Omental fat pad (tissue), 4 donors: ENCODE measurements at places on chromosomes 7 and 10. TPM values are rescaled to one million over a fixed set of nuclear protein-coding genes. Genes with fewer than 3 reads are reported as not detected.

The MICU1 gene
- total RNA-seq = 34.4 TPM

The ADAM8 gene
- 11.8 TPM for total RNA-seq

The TMEM236 gene
- total RNA-seq = 3.3 TPM

The PON1 gene
- not detected for total RNA-seq

The LDB3 gene
- 22.4 TPM for total RNA-seq

The MYPN gene
- not detected for total RNA-seq

The ASB10 gene
- not detected for total RNA-seq

The TMEM270 gene
- not detected for total RNA-seq

The CRTAC1 gene
- total RNA-seq = 1.1 TPM

The SPRN gene
- not detected for total RNA-seq

The ZNF786 gene
- total RNA-seq = 6.0 TPM

The RAPGEF5 gene
- 79.3 TPM for total RNA-seq

The SMKR1 gene
- total RNA-seq = not detected

The ASIC3 gene
- 3.2 TPM for total RNA-seq

The SPDYE2 gene
- not detected for total RNA-seq

The KCNH2 gene
- total RNA-seq = 0.47 TPM

The PDE1C gene
- 20.6 TPM for total RNA-seq

The CYP3A7 gene
- 2.8 TPM for total RNA-seq

The PSTK gene
- total RNA-seq = 2.8 TPM

The SUN3 gene
- not detected for total RNA-seq

The ZEB1 gene
- 128 TPM for total RNA-seq

The EPHB6 gene
- 65.6 TPM for total RNA-seq

The ACSM6 gene
- total RNA-seq = not detected

The FKBP6 gene
- total RNA-seq = not detected

The SH2D4B gene
- not detected for total RNA-seq

The PSPH gene
- total RNA-seq = 12.5 TPM

The SEC61A2 gene
- 5.1 TPM for total RNA-seq

The GSDME gene
- 14.8 TPM for total RNA-seq

The AGR3 gene
- total RNA-seq = not detected

The KLF14 gene
- not detected for total RNA-seq

The GATA3 gene
- total RNA-seq = 3.1 TPM

The SLC13A4 gene
- total RNA-seq = 0.79 TPM

The GPRIN2 gene
- 0.50 TPM for total RNA-seq

The SLC13A1 gene
- not detected for total RNA-seq

The CNPY1 gene
- not detected for total RNA-seq

The HMX2 gene
- not detected for total RNA-seq

The KIAA1217 gene
- 12.7 TPM for total RNA-seq

The DENND2A gene
- total RNA-seq = 13.5 TPM

The CALCR gene
- total RNA-seq = not detected

The HOXA3 gene
- total RNA-seq = 4.5 TPM
